AG09309 (cell line): ENCODE measurements at places on chromosomes 3 and 15.
A peak's percentile ranks its signal among the peaks of the same experiment; 100 is the strongest.

DNA sequence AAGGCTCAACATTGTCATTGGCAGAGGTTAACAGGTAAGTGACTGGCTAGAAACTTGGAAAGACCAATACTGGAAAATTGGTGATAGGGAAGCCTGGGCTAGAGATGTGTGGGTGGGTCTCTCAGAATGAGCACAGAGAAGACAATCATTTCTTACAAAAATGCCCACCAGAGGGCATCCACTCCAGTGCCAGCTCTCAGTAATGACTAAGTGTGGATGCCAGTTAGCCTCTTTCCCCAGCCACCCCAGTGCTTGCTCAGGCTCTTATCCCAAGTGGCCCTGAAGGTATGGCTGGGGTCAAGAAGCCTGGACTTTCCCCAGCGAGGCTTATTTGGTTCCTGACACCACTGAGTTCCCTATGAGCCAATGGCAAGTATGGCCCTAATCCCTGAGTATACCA, 115.9 kb upstream of the ST8SIA2 start:
- peak; percentile 2 for DNase-seq

DNA sequence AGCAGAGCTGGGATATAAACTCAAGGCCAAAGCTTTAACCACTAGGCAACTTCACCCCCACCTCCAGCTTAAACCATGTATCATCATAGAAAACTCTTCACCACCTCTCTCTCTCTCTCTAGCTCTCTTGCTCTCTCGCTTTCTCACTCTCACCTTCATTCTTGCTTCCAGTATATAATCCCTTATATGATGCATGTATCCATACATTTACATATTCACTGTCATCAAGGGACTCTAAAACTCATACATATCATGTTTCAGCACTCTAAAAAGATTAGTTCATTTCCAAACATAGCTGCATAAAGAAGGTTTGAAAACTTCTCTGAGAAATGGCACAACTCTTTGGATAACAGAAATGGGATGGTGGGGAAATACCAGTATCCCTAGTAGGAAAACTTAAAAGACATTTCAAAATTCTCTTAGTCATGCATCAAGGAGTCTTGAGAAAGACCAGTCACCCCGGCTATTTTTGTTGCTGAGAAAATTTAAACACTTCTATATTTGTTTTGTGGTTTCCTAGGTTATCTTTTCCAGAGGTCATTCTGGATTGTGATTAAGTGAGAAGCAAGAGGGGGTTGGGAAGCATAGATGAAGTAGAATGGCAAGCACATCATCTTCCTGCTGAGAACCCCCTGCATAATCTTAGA, 447.8 kb upstream of the THBS1 start:
- DNase-seq: peak; percentile 89

DNA sequence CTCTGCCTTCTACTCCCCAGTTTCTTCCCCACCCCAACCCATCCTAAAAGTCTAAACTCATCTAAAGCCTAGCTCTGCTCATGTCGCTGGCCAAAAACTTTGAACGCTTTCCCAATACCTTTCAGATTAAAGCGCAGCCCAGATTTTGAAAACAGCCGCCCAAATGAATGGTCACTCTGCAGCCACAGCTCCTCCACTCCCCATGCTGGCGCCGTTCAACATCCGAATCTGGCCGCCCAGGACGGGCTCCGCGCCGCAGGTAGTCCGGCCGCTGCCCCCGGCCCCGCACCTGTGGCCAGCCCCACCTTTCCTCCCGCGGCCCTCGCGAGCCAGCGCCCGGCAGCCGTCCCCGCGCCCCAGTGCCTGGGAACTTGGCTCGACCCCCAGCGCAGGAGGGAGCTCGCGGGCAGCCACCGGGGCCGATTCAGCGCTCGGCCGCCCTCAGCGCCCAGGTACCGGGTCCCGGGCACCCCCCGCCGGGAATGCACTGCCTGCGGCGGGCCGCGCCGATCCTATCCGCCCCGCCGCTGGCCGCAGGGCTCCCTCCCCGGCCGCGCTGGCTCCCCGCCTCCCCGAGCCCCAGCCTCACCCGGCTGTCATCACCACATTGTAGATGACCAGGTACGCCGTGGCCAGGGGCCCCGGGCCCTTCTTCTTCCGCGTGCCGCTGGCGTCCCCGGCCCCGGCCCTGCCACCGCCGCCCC, 417 bp downstream of the HACD2 start:
- no peak for DNase-seq

- DNase-seq: no peak
Measured at GRCh38 chr3:119817583-119818363, 35.9 kb downstream of the NR1I2 start.

DNA sequence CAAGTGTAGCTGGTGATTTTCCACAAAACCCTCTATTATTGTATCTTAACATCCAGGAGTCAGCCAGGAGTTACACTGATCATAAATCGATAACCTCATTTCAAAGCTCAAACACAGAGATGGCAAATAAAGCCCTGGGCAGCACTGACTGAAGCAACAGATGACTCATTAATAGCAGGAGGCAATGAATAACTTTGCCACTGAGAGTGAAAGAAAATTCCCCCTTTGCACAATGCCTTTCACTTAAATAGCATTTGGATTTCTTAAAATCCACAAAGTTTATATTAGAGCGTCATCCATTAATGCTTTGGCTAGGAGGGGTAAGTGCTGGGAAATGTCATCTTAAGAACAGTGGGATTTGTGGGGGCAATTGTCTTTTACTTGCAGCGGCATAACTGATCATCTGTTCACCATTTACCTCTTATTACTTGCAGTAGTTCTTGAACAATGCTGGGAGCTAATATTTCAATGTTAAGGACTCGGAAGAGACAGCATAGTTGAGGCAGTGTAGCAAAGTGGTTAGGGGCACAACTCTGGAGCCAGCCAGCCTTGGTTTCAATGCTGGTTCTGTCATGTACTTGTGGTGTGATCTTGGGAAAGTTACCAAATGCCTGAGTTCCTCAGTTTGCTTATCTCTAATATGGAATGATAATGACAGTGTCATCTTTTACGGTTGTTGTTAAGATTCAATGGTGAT, 630.4 kb upstream of the TBL1XR1 start:
- peak; percentile 71 for DNase-seq

DNA sequence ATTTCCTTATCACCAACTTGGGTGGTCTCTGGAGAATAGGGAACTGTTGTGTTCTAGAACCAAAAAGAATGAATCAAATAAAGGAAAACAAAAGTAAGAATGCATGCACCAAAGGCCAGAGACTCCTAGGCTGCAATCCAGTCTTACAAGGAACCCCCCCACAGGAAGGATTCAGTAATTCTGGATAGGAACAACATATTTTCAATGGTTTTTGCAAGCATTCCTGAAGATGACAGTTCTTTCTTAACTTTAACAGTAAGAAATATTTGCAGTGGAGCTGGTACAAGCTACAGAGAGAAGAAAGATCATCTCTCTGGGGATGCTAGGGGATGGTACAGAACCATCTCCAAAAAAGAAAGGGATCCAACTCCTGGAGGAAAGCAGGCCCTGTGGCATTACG, 116.2 kb upstream of the CHRM5 start:
- DNase-seq: no peak

DNA sequence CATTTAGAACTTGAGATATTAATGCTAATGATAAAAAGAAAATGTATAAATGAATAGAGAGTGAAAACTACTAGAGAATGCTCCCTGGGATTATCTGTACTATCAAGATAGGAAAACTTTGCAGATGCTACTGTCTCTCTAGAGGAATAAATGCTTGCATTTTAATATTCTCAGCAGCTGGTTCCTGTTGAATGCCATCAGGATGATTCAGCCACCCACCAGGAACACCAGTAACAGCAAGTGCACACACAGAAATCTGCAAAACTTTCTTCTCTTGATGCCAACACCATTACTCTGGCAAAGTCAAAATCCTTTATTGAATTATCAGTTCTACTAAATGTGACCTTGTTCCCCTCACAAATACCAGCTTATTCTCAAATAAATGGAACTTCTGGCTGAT, 148.4 kb downstream of the TIGIT start:
- DNase-seq: no peak

DNA sequence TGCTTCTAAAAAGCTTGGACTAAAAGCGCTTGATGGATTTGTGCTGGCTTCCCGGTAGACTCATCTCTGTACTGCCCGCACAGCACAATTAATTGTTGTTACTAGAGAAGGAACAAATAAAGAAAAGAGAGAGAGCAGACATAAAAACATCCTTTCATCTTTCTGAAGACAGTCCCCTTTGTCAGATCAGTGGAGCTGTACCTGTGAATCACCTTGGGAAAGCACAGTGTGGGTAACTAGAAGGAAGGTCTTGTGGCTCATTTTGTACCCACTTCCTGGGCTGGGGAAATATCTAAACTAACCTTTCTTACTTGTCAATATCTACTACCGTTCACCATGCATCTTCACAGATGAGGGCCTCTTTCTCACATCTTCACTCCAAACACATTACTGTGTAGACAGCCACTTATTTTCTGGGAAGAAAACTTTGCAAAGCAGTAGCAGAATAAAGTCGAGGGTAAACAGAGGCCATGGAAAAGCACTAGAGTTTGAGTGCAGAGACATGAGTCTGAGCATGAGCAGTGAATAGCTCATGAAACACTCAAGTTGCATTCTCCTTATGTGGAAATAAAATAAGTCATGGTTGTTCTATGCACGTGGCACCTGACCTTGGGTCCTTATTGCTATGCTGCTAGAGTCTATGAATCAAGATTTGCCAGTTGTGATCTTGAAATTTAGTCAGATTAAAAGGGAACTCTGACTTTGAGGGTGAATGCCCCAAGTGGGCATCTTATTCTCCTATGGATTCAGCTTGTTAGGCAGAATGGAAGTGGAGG, 169.3 kb downstream of the LPP start:
- no peak for DNase-seq

- no peak for DNase-seq
Measured at GRCh38 chr3:155618543-155618942, 126.3 kb downstream of the PLCH1 start.

- DNase-seq: no peak
Measured at GRCh38 chr15:51163843-51164242, 69.1 kb upstream of the TNFAIP8L3 start.

DNA sequence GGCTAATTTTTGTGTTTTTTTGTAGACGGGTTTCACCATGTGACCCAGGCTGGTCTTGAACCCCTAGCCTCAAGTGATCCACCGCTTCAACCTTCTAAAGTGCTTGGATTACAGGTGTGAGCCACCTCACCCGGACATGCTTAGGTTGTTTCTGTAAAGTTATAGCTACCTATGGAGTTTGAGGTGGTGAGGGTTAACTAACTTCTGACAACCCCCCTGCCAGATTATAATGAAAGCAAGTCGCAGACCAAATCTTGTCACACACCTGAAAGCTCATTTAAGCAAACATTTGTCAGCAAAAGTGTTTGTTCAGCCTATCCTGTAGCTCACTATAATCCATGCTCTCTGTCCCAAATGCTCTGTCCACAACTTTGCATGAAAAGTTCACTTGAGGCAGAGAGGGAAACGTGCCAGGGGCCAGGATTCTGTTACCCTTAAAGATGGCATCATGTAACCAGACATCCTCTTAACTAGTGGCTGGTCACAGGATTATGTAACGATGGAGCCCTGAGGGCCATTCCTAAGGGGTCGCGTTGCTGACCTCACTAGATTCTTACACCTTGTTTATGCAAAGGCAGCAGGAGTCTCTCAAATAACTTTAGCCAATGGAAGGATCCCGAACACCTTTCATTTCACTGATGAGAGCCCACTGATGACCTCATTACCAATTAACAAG, 24.1 kb upstream of the SENP5 start:
- DNase-seq: no peak

DNA sequence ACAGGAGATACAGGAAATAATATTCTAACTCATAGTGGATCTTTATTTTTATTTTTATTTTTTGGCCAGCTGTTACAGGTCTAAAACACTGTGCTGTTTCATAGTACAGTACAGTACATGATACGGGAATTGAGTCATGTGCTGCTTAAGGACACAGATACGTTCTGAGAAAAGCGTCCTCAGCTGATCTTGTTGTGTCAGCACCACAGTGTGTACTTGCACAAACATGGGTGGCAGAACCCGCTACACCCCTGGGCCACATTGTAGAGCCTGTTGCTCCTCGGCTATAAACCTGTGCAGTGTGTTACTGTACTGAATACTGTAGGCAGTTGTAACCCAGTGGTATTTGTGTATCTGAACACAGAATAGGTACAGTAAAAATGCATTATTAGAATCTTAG, 183.4 kb downstream of the OR4M2 start:
- DNase-seq: no peak

GRCh38 chr3:127100459-127101410, 92.2 kb upstream of the PRR23E start:
- DNase-seq: no peak

DNA sequence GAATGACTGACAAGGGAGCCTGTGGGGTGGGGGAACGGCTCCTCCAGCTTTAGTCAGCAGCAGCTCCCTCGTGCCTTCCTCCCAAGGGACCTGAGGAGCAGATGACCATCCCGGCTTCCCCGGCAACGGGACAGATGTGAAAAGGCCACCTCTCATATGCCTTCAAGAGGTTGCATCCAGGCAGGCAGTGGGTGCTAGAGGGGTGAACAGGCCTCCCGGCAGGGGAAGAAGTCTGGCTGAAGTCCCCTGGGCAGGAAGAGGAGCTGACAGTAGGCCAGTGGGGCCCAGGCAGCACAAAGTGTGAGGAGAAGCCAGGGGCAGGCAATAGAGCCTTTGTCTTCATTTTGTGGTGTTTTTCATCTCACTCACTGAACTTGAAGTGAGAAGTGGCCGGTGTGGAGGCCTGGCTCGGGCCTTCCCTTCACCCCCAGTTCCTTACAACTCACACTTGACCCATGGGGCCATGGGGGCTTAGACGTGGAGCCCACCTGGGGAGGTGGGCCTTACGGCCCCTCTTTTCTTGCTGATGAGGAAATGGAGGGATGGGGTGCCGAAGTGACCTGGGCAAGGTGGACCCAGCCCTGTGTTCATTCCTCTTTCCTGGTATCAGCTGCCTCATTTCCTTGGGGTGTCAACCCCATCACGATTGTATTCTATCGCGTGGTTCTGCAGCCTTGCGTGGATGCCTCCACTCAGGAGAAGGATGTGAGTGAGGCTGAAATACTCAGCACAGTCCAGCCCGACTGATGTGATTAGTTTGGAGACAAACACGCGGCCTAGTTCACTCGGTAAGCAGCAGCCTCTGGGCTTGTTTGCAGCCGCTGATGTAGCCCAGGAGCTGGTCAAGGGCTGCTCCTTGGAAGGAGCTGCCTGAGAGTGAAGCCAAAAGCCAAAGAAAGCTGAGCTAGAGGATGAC, 115.5 kb upstream of the ALDH1A3 start:
- no peak for DNase-seq
